ENCODE measurements at places on chromosomes 3 and 15.
A peak's percentile ranks its signal among the peaks of the same experiment; 100 is the strongest.

GRCh38 chr3:101942356-101942755 is 93.0 kb downstream of the NFKBIZ start:
- DNase-seq: no peak

DNA sequence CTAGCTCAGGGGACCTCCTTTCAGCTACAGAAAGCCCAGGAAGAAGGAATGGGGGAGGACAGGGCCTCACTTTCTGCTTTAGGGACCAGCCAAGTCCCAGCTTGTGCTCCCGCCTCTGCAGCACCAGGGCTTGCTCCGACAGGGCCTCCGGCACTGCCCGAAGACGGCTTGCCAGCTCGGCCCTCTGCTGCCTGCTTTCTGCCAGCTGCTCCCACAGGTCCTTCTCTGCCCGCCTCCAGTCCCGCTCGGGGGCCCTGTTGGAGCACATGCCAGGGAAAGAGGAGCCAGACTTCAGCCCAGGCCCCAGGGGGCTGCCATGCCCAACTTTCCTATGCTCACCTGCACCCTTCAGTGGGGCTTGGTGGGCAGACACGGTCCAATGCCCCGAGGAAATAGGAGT is 4.3 kb upstream of the CLK3 start:
- no peak for DNase-seq

DNA sequence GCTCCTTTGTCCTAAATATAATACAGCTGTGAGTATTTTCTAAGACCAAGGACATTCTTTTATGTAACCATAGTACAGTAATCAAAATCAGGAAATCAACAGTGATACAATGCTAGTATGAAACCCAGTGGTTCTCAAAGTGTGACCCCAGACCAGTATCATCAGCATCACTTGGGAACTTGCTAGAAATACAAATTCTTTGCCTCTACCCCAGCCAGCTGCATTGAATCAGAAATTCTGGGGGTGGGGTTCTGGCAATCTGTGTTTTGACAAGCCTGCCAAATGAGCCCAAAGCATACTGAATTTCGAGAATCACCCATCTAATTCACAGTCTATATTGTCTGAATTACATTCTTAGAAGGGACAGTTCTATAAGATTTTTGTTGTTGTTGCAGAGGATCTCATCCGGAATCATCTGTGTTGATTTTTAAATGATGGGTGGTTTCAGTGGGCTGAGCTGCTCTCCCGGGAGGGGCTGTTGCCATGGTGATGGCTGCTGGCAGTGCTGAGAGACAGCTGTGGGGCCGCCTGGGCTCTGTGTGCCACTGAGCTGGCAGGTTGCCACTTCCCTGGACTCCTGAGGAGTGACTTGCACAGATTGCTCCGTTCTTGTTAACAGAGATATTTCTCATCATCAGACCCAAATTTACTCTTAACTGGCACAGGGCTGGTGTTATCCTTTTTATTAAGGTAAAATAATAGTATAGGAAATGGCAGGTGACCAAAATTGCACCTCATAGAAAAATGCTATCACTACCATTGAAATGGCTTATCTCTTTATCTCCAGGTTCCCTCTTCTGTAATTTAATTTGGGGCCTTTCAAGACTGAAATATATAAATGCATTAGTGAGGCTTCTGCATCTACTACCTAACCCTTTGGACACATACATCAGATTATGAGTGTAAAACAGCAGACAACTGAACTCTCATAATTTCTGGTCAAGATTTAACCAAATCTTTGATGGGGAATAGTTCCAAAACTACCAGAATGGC is 56.5 kb downstream of the NEK11 start:
- DNase-seq: peak; percentile 93

DNA sequence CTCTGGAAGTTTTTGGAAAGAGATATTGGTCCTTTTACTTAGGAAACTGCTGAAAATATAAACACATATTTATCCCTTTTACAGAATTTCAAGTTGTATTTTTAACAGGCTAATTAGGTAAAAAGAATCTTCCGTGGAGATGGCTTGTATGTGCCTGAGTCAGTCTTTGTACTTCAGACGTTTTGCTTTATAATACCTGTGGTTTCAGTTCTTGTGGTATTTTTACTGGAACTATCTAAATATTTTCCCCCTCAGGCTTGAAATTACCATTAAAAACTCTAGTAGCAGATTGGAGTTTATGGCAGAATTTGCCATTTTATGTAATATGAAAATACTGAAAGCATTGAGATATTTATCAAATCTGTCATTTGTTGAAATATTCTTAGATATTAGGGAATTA is 151.6 kb upstream of the CGNL1 start:
- DNase-seq: no peak

GRCh38 chr15:66824424-66824823 is 122.4 kb downstream of the SMAD6 start:
- no peak for DNase-seq

DNA sequence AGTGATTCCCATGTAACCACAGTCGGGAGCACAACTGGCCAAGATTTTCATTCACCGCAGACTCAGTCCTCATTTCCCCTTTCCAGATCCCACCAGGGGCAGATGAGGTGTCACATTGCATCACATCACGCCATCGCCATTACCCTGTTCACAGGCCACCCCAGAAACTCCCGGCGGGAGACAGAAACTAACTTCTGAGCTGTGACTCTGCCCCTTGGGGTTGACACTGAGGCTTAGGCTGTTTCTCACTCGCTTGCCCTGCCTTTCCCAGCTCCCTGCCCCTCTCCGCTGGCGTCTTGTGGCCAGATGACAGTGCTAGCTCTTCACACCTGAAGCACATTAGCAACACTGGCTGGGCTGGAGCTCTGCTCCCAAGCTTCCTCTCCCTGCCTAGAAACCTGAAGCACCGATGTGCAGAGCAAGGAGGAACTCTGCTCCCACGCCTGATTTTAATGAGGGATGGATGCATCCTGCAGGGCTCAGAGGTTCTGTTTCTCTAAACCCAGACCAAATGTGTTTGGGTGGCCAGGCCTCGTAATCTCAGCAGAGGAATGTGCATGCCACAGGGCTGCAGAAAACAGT is 88.8 kb upstream of the CTDSPL start:
- DNase-seq: no peak

GRCh38 chr3:183560607-183561006 is 5.1 kb upstream of the KLHL6 start:
- DNase-seq: no peak

GRCh38 chr3:108493862-108494261 is 16.5 kb downstream of the MYH15 start:
- DNase-seq: no peak

DNA sequence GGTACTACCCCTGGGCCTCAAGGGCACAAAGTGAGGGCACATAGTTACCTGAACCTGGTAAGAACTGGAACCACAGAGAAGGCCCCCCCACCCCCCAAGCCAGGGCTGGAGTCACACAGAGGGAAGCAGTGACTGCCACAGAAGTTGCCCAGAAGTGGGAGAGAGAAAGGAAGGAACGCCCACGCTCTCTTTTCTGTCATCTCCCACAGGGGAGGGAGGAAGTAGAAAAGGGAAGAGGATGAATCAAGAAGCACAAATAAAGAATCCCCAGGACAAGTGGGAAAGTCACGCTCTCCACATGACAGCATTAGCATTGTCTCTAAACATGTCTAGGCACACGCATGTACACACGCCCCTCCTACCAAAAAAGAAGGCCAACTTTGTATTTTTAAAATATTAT is 114.7 kb upstream of the FRMD4B start:
- DNase-seq: no peak

DNA sequence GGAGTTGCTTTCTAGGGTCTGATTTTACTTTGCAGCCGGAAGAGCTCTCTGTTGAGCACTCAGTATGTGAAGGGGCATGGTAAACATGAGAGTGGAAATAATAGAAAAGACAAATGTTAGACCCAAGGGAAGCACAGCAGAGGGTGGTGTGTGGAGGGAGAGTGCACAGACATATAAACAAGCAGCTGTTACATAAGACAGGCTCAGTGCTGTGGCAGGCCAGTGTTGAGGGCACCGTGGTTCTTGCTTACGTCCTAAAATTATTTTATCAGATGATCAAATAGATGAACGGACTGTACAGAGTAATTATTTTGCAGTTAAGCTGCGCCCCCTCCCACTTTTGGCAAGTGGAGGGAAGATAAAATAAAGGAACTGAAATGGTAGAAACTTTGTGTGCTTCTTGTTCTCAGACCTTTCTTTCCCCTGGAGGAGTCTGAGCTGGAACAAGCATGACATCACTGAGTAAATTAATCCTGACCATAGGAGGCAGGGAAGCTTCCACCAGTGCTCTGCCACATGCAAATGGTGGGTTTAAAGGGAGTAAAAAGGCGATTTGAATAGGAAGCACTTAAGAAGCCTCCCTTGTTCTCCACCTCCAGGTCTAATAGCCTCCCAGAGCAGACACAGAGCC is 205.6 kb downstream of the IL20RB start:
- peak; percentile 22 for DNase-seq

GRCh38 chr15:98927996-98928395 is 79.6 kb downstream of the PGPEP1L start:
- no peak for DNase-seq

DNA sequence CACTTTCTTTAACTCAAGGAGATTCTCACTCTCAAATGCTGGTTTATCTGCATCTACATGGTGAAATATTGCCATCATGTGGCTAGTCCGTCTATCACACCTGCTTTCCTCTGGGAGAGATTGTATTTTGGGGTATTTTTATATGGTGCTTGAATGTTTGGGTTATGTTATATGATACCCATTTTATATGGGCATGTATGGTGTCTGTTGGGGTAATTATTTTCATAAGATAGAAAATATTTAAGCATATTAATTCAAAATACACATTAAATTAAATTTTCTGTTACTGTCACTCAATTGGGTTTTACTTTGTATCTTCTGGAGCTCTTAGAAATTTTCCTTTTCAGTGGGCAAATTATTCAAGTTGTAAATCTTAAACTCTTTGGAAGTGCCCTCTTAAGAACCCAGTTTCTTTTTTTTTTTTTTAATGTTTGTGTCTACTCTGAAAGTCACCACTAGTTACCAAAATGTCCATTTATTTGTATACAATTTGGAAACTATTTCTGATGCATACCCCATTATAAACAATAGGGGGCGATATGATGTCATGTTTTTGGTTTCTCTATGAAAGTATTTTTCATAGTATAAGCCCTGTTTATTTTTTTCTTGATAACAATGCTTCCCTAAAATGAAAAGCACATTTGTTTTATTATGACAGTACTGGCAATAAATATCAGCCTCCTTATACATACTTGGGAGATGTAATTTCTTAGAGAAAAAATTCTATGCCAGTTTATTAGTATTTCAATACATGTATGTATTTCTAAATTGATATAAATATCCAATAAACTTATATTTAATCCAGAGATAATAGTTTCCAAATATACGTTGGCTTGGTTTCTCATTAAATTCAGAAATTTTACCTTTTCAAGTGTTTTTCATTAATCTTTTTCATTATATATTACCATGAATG is 36.1 kb upstream of the PLSCR5 start:
- DNase-seq: no peak

DNA sequence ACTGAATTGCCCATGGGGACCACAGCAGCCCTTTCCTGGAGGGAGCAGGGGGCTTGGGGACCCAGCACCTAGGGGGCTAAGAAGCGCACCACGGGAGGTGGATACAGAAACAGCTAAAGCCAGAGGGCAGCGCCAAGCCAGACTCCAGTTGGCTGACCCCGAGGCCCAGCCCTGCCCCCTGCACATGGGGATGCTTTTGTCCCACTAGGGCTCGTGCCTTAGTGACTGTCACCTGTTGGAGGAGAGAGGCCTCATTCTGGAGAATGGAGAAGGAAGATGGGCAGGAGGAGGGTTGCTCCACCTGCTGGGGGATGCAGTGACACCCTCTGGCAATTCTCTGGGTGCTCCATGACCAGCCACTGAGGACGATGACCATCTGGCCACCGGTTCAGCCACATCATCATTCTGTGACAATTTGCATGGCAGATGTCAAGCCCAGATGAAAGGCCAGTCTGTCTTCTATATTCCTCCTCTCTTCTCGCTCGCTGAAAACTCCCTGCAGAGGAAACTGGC is 167.8 kb upstream of the TLE3 start:
- no peak for DNase-seq

- no peak for DNase-seq
Observed at GRCh38 chr3:185250247-185250646, 3.6 kb downstream of the EHHADH start.

DNA sequence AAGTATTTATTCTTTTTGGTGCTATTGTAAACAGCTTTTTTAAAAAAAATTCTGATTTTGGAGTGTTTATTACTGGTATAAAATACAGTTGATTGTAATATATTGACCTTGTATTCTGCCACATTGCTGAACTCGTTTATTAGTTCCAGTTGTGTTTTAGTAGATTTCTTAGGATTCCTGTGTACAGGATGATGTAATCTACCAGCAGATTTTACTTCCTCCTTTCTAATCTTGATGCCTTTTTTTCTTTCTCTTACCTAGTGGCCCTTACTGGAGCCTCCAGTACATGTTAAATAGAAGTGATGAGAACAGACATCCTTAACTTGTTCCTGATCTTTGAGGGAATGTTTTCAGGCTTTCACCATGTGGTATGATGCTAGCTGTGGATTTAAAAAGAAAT is 70.4 kb upstream of the KY start:
- no peak for DNase-seq

DNA sequence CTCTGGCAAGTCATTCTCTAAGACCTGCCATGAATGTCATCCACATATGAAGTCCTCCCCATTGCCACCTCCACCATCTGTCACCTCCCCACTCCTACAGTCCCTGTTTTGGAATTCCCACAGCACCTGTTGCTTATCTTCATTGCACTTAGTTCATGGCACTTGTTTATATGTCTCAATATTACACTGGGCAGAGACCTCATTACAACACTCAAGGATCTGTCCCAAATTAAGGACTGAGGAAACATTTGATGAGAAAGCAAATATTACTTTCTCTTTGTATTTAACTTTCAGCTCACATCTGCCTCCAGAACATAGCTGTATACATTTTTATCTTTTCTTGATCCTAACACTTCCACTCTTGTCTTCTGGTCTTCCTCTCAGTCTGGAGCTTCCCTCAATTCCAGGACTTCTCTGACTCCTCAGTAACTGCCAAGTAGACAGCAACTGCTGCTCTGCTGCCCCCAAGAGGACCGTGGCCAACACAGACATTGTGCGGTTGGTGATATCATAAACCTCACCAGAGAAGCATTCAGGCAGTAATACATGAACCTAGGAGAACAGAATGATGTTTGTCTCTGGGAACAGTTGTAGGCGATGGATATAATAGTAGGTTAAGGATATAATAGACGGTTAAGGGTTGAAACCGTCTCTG is 45.0 kb upstream of the FGF12 start:
- DNase-seq: peak; percentile 60

GRCh38 chr15:60928210-60928609 is 300.9 kb downstream of the RORA start:
- DNase-seq: no peak

DNA sequence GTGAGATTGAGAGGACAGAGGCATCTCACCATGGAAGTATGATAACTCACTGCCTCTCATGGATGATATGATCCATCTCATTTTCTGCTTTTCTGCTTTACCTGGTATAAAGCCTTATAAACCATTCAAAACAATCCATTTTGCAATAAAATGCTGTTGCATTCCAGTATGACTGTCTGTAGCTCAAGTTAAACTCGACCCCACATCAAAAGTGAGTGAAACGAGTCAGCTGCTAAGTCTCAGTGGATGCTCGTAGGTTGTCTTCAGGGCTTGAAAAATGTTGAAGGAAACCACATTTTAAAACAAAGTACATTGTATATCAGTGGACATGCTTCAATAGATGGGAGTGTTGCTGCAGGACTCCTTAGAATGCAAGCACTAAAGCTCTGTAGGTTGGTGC is 839.0 kb downstream of the TUSC7 start:
- DNase-seq: no peak

Data from glutamatergic neuron (in vitro differentiated cells).